Activated CD4-positive, alpha-beta T cell treated with anti-CD3 and anti-CD28 coated beads, Interleukin-2, amount 50 U/mL, for 1 hour (primary cell): ENCODE measurements at places on chromosomes 1 and 21.

GRCh38 chr1:112406771-112407170 lies 10.8 kb downstream of the CTTNBP2NL start:
- no peak for DNase-seq

GRCh38 chr1:10848109-10848684 lies 51.8 kb upstream of the CASZ1 start:
- no peak for DNase-seq

DNA sequence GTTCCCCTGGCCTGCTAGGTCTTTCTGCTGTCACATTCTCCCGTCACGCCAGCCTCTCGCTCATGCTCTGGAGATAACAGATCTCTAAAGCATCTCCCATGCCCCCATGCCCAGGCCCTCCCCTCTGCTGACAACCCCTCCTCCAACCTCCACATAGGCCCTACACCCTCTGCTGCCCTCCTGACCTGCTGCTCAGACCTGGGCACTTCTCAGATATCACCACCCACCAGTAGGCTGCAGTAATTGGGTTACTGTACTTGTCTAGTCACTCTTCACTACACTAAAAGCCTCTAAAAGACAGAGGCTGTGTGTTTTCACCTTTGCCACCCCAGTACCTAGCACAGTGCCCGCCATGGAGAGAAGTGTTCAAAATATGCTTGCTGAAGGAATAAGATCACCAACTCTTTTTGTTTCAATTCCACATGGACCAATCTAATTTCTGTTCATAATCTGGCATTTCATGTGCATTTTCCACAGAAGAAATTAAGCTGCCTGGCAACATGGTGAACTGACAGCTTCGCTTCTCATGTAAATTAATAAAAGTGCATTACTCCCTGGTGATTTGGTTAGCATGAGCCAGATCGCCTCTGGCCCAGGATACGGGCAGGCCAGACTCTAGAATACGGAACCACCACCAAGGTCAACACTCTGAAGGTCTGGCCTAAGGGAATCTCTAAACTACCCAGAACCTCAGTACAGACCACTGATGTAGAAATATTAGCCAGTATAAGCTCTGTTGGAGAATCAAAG lies 20.7 kb downstream of the LBR start:
- DNase-seq, result no peak

DNA sequence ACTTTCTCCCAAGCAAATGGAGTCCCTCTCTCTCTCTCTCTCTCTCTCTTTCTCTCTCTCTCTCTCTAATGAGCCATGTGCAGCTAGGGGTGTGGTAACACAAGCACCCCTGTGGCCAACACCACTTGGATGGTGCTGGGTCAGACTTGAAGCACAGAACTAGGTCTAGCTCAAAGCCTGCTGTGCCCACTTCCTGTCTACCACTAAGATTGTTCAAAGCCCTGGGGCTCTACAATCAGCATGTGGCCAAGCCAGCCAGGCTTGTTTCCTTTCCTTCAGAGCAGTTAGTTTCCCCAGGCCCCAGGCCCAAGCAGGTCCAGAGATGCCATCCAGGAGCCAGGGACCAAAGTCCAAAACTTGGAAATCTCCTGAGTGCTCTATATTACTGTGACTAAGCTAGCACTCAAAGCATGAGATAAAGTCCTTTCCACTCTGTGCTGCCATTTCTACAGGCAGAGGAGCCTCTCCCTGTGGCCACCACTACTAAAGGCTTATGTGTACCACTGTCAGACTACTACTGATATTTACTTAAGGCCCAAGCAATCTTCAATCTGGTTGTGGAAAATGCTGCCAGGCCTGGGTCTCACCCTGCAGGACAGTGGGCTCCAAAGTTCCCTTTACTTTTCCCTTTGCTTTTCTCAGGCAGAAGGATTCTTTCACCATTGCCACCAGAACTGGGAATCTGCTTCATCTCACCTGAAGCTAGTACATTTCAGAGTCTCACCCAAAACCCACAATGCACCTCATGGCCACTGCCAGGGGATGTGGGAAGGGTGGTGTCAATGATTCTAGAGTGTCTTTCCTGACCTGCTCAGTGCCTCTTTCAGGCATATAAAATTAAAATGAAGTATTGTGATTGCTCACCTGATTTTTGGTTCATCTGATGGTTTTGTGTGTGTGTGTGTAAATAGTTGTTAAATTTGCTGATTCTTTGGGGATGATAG lies 999.5 kb downstream of the NCAM2 start:
- DNase-seq, result no peak

DNA sequence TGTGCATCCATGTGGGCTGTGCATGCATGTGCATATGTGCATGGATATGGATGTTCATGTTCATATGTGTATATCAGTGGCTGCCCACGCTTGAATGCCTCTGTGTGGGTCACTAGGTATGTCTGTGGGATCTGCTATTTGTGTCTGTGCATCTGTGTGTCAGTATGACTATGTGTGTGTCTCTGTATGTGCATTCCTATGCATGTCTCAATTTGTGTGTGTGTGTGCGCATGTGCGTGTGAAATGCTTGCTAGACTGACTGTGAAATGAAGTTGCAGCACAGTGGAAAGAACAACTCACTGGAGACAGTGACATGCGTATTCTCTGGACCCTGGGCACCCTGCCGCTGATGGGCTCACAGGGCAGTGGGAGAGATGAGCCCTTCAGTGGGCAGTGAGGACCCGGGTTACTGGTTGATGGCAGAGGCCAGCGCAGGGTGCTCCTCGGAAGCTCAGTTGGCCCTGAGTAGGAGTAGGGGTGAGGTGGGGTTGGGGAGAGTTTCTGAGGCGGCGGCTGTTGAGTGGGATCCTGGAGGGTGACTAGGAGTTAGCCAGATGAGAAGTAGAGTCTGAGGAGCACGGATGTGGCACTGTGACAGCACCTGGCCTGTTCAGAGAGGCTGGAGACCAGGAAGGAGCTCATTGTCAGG lies 43.2 kb upstream of the POU3F1 start:
- no peak for DNase-seq

GRCh38 chr1:37691497-37692077 lies 729 bp upstream of the CDCA8 start:
- peak; percentile 14 for DNase-seq

DNA sequence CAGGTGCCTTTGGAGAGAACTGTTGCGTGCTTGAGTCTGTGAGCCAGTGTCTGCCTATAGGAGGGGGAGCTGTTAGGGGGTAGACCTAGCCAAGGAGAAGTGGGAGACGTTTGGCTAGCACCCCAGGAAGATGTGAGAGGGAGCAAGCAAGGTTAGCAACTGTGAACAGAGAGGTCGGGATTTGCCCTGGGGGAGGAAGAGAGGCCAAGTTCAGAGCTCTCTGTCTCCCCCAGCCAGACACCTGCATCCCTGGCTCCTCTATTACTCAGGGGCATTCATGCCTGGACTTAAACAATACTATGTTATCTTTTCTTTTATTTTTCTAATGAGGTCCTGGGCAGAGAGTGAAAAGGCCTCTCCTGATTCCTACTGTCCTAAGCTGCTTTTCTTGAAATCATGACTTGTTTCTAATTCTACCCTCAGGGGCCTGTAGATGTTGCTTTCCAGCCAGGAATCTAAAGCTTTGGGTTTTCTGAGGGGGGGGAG lies 2.4 kb downstream of the BTG2 start:
- no peak for DNase-seq

GRCh38 chr1:207670997-207671396 lies 26.1 kb downstream of the CR1L start:
- no peak for DNase-seq

GRCh38 chr1:74508449-74508848 lies 4.0 kb downstream of the LRRC53 start:
- DNase-seq, result no peak

- no peak for DNase-seq
Measured at GRCh38 chr1:9731561-9731960, 80.0 kb downstream of the PIK3CD start.

DNA sequence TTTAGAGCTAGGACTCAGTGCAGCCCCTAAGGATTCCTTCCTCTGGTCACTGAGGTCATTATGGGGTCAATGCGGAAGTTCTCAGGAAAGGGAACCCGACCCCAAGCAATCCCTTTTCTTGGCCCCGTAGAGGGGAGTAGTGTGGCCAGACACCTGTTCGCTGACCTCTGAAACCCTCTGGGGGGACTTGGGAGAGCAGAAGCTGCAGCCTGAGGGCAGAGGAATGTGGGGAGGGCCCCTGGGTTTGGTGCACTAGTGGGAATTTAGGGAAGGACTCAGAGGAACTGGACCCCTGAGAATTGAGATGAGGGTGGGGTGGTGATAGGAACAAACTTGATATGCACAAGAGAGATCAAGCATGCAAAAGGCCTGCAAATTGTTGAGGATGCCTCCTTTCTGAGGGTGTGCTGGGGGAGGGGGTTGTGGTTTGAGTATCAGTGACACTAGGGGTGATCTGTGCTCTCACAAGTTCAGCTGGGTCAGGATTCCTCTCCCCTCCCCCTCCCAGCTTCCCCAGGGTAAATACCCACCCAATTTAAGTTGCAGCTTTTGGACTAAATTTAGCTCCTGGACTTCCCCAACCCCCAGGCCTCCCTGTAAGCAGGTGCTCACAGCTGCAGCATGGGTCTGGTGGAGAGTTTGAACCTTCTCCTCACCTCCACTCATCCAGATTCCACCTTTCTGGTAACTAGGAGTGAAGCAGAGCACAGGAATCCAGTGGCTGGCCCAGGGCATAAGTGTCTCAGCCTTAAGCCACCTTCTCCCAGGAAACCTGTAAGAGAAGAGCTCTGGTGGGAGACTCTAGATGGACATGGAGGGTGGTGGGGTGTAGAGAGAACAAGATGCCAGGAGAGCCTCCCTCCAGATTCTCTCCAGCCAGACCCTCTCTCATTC lies 13.5 kb downstream of the ADAMTSL4 start:
- DNase-seq, result peak; percentile 61

- no peak for DNase-seq
Measured at GRCh38 chr1:223741861-223742260, 29.5 kb downstream of the CAPN2 start.

DNA sequence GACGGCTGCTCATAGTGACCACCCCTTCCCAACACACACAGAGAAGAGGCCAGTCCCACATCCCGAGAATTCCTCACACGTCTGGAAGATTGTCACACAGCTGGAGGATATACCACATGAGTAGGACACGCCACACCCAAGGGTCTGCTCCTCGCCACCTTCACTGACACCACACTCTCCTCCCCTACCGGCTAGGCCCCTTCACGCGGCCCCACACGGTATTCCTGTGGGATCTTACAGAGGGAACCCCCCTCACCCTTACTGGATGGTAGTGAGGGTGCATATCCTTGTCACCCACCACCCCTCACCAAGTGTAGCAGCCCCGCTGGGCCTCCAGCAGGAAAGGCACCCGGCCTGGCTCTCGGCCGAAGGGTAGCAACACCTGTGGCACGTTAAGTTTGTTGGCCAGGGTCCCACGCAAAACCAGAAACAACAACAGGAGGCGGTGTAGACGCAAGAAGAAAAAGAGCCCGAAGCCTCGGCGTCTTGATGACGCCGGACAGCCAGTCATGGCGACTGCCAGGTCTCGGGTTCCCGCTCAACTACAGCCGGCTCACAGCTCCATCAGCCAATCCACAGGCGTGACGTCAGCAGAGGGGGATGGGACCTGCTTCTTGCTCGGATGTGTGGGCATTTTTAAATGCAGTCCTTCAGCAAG lies at the start of gene NUP210L:
Gene NUP210L (minus strand): TSS at position 540 of the 658 bp plus-strand sequence.
- DNase-seq, result no peak

- DNase-seq, result no peak
Measured at GRCh38 chr1:1421147-1421906, at the start of gene ANKRD65. Gene ANKRD65 (minus strand): TSS chr1:1421276. CDS start chr1:1421005, 271 bp downstream.

DNA sequence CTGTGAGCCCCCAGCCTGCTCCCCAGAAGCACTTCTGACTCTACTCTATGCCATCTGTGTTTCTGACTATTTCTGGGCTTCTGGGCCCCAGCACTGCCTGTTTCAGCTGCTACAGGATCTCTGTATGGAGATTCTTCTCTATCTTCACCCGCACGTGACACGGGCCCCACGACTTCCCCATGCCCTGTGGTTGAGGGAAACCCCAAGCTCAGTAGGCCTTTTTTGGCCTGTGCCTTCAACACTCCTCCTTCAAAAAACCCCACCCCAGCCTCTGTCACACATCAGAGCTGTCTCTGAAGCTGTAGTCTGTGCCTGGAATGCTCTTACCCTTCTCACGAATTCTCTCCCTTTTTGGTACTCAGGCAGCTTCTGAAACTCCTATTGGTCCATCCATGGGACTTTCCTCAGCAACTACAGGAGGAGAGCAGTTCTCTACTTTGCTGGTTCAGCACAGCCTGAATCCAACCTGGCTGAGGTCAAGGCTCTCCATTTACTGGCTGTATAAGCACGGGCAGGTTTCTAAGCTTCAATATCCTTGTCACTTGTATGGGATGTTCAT lies 2.0 kb upstream of the NID1 start:
- DNase-seq, result peak; percentile 59

GRCh38 chr1:45654540-45655280 lies 30.9 kb upstream of the CCDC17 start:
- no peak for DNase-seq
